ENCODE measurements at places on chromosomes 12 and 14.

DNA sequence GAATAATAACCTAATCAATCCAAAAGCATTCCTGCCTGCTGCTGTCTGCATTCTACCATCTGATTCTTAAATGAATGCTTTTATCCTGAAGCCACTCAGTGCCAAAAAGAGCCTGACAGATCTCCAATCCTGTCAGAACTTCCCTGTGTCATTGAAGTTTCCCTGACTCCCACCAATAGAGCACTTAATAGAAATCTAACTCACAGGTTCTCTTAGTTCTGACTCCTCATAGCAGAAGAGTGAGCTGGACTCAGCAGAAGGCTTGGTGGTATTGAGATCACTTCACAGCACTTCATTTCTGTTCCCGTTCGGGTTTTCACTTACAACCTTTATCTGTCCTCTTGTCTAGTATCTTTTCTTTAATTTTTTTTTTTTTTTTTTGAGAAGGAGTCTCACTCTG, 102.6 kb downstream of the OTOGL start:
- DNase-seq = no peak

DNA sequence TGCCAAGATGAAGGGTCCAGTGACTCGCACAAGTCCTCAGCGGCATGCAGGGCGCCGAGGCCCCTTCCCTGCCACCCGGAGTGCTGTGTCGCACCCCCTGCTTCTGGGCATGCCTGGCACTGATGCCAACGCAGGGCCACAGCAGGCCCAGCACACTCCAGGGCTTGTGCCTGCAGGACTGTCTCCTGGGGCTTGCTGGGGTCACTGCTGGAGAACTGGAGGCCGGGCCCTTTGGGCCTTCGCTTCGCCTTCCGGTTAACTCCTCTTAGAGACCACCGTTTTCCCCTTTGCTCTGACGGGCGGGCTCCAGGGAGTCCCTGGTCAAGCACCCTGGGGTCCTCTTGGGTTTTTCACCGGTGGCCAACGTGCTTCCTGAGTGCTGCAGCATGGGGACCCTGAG, 79.6 kb downstream of the WDR20 start:
- no peak for DNase-seq

DNA sequence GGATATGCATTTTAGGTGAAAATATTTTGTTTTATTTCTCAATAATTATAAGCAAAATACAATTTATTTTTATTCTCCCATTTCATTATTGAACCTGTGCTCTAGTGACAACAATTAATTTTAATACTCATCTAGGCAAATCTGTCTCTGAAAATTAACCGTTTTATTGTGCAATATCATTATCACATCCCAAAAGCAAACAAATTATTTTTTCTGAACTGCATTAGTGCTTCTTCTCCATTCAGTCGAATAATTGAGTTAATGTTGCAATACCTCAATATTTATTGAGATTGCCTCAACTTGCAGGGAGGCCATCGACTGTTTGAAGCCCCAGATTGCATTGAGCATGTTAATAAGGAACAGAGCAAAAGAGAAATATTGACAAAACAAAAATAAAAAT, 303.2 kb upstream of the LRFN5 start:
- DNase-seq = no peak

DNA sequence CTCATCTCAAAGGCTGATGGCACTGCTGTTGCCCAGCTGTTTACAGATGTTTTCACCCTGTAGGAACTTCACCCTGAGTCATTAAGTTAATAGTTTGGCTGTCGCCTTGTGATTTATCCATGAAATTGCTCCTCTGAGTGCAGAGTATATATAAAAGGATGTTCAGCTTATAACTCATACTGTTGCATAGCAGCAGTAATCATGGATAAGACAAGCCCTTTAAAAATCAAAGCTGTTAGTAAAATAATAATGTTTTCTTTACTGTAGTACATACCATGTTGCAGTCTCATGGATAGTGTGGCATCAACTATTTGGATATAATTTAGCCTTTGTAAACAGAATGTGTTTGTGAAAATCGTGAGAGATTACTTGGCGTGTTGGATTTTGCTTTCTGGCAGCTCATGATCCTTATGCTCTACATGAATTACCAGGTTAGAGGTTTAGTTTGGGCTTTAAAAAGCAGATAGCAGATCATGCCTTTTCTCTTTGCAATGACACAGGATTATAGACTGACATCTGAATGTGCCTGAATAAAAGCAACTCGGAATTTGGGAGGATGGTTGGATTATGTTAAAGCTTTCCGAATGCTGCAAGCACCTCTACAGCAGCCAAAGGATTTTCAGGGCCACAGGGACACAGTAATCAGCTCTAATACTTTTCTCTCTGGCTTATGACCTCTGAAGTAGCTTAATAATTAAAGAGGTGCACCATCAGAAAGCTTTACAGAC, 279.7 kb upstream of the ATP2B1 start:
- no peak for DNase-seq

DNA sequence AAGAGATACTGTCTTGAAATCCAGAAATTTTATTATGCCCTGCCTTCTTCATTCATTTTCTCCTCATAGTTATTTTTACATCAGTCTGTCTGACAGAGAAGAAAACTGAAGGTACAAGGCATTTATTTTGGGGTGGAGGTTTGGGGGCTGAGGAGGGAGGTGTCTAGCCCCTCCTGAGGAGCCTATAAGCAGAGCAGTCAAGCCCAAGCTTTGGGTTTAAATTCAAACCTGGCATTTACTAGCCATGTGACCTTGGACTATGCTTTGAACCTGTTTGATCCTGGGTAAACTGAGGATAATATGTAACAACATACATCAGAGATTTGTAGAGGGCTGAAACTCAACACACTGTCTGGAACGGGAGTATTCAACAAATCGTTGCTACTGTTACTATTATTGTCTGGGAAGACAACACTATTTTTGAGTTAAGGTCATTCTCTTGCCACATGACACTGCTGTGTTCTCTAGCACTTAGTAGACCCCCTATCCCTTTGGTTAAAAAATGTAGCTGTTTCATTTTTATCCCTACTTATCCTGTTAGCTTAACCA, 66.1 kb upstream of the STRN3 start:
- no peak for DNase-seq

GRCh38 chr14:85248881-85249635, 280.9 kb upstream of the FLRT2 start:
- DNase-seq = no peak

DNA sequence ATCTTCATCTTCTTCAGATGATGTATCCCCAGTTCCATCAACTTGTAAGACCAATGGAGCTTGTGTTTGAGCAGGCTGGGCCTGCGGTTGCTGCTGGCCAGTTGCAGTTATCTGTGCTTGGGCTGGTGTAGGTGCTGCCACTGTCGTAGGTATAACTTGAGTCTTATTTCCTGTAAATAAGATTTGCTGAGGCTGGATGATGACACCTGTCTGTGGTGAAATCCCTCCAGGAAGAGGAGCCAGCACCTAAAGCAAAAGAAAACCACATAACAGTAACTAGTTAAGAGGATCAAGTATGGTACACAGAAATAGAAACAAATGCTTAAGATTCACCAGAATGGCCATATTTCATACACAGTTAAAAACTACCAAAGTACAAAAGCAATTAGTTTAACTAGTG, 28.2 kb downstream of the GTF2A1 start:
- no peak for DNase-seq

GRCh38 chr14:61417883-61418455, 96.6 kb downstream of the PRKCH start:
- no peak for DNase-seq

DNA sequence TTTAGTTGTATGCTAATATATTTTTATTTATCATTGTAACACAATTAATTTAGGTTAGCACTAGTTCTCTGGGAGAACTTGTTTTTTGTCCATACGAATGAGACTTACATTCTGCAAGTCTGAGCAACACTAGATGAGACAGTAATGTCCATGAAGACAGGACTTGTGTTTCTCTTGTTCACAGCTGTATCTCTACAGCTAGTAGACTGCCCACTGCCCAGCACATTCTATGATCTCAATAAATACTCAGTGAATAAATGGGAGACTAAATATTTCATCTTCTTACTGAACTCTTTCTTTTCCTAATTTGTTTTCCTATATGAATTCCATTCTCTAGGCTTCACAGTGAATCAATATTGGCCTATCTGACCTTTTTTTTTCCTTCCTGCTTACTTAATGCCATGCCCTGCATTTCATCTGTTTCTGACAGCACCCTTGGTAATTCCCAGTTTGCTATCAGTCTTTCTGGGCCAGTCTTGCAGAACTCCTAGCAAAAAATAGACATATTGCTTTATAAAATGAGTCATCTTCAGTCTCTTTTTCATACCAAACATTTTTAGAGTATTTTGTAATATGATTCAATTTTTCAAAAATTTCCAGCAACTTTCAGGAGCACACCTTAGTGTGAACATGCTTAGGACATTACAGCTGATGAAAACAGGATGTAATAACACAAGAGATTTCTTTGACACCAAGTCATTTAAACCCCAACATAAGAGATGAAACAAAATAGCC, 185.5 kb upstream of the ATP2B1 start:
- DNase-seq = no peak

DNA sequence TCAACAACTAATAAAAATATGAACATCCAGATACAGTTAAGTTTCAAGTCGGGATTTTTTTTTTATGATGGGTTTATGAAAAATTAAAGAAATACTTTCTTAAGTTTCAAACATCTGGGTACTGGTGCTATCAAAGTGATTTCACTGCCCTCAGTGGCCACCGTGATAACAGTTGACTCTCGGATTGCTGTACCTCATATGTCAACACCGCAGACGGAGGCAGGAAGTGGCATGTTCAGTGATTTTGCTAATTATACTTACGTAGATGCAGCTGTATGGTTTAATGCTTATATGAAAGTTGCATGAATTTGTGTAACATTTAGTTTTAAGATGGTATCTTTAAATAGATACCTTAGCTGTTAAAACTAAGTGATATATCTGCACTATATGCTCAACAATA, 20.8 kb upstream of the FBLN5 start:
- DNase-seq = no peak

GRCh38 chr14:96125536-96125935, 79.1 kb upstream of the BDKRB2 start:
- DNase-seq = no peak

- peak; percentile 25 for DNase-seq
Measured at GRCh38 chr12:50825372-50825838, 17.3 kb upstream of the TMPRSS12 start.

DNA sequence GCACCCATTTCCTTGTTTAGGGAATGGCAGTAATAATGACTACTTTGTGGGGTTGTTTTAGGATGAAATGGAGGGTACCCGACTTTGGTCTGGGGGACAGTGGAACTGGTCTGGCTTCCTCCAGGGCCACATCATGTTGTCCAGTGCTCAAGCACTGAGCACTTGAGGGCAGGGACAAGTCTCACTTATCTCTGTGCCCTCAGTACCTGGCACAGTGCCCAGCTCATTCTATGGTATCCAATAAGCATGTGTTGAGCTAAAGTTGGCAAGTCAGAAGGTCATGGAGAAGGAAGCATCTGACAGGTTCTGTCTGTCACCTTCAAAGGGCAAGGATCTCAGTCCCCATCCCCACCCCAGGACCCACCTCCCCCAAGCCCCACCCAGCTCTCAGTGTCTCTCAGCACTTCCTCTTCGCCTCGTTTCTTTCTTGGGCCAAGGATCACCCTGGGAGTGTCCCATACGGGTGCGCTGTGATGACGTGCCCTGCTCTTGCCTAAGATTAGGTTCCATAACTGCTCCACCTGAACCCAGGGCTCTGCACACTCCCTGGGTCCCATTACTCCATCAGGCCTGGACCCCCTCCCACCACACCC, 24.3 kb upstream of the TMEM106C start:
- DNase-seq = no peak

DNA sequence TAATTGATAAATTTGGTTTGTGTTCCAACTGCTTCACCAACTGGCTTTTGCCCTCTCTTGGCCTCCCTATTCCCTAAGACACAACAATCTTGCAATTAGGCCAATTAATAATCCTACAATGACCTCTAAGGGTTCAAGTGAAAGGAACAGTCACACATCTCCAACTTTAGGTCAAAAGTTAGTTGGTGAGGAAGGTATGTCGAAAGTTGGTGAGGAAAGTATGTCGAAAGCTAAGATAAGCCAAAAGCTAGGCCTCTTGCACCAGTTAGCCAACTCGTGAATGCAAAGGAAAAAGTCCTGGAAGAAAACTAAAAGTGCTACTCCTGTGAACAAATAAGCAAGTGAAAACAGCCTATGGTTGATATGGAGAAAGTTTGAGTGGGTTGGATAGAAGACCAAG, 32.6 kb downstream of the EGLN3 start:
- DNase-seq = no peak

DNA sequence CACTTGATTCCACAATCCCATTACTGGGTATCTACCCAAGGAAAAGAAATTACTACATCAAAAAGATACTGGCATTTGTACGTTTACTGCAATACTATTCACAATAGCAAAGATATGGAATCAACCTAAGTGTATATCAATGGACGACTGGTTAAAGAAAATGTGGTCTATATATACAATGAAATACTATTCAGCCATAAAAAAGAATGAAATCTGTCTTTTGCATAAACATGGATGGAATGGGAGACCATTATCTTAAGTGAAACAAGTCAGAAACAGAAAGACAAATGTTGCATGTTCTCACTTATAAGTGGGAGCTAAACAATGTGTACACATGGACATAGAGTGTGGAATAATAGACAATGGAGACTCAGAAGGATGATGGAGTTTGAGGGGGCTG, 5.0 kb upstream of the OS9 start:
- no peak for DNase-seq

DNA sequence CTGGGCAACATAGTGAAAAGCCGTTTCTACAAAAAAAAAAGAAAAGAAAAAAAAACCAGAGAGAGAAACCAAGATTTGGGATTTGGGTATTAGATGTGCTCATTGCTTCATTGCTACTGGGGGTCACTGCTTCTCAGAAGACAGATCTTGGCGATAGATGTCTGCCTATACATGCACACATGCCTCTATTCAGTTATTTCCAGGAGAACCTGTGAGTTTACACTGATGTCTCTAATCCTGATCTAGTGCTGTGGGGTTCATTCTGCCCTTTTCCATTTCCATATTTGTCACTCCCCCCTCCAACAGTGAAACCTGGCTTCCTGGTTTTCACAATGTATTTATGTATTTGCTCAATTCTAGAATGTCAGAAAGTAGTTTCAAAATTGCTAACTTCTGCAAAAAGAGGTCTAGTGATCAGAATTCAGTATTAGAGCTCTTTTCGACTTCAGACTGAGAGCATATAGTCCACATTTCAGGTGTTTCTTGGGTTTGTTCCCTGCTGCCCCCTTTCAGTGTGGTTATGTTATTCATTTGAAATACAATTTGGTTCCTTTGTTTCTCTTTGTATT, 111.0 kb downstream of the SLC25A47 start:
- DNase-seq = no peak

- DNase-seq = no peak
Measured at GRCh38 chr12:130663514-130663913, 52.6 kb downstream of the RIMBP2 start.

Measured in Daoy (cell line).